ENCODE measurements at places on chromosomes 6 and 20.

DNA sequence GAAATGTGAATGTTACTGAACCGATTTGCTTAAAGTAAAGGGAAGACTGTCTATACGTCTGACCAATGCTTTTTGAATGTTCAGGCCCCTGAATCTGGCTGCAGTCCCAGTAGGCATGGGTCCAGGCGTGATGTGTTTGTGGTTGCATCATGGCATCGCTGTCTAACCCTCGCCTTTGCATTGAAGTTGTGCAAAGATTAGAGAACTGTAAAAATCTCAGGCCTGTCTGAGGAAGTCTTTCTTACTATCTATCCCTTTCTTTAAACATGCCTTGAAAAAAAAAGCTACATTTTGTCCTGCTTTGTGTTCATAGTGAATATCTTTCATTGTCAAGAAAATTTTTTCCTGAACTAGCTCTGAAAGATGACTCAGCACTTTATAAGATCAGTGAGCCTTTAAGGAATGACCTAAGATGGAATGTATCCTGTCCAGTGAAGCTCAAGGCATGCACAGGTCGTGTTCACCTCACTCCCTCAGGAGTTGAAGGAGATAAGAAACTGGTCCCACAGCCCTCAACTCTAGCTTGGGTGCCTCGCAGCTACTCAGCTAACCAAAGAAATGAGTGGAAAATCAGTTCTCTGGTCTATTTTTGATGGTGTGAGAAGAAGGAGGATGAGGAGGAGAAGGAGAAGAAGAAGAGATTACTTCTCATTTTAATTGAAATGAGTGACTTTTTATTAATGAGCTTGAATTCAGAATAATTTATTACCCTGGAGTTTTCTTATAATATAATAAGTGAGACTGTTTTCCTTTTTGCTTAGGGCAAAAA is 48.6 kb downstream of the TPD52L1 start:
- DNase-seq: no peak

- DNase-seq: no peak
These were observed 38.3 kb upstream of the PDYN start for GRCh38 chr20:2032168-2032567.

DNA sequence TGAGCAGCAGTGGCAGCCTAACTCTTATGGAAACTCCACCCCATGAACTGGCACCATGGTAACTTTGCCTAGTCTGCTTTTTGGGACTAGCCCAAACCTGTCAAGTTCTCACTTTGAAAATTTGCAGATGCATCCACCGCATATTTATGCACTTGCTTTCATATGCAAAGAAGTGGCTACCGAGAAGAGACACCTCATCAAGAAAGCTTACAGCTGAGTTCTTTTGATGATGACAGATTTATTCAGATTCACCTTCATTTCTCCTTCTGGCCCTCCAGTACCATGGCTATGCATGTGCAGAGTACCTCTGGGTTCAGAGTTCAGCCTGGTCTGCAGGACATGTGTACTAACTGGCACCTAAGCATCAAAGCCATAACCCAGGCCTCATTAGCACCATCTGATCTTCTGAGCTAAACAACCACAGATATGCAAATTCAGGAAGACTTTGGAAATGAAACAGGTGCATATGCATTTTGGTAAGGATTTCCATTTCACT is 154.3 kb upstream of the TENT5A start:
- DNase-seq: no peak

GRCh38 chr6:88476388-88476787 is 310.2 kb upstream of the CNR1 start:
- no peak for DNase-seq

DNA sequence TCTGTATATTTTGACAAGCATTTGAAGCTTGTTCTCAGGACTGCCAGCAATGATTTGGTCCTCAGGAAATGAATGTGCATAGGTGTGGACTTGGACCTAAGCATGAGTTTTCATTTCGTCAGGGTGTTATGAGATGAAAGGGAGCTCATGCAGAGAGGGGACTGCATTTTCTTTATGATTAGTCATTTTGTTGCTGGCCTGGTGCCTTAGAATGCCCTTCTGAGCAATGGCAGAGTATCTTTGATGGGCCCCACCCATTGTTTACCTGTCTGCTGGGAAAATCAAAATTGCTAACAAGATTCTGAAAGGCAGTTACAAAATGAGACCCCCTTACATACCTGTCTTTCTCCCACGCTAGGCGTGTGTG is 51.5 kb upstream of the MTHFD1L start:
- DNase-seq: no peak

- DNase-seq: no peak
These were observed 10.5 kb upstream of the MAP1LC3A start for GRCh38 chr20:34547844-34548613.

GRCh38 chr6:140670021-140670420 is 1295.6 kb upstream of the CITED2 start:
- DNase-seq: no peak
